ENCODE measurements at places on chromosomes 13 and 19. TPM values are rescaled to one million over a fixed set of nuclear protein-coding genes. Genes with fewer than 3 reads are reported as not detected.

DNA sequence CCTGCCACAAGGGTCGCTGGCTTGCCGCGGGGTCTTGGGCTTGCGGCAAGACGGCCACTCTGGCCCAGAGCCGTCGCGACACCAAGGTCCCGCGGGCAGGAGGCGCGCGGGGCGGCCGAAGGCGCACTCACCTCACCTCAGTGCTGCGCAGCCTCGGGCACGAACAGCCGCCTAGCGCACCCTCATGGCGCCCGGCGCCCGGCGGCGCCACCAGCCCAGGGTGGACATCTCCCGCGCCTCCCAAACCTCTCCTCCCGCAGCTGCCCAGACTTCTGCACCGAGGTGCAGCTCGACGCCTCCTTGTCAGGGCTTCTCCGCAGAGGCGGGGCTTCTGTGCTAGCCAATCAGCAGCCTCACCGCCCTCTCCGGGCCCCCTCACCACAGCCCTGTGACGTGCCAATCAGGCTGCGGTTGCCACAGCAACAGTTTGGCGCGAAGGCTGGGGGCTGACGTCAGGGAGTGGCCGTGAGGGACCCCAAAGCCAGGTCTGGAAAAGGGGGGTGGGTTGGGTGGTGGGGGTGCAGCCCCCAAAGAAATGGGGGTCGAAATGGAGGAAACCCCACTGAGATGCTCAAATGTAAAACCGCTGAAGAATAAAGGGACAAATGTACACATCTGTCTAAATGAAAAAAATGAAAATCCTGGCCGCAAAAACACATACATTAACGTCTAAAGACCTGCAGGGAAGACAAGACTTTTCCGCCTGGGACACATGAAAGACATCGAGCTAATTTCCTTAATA lies at the start of the genes PEG3 and ZIM2:
Gene PEG3, minus strand, starts transcription at position 276 of the 742 bp plus-strand sequence. CDS start 16,071 bp downstream, outside the sequence.
Gene ZIM2, minus strand, starts transcription at position 276 of the 742 bp plus-strand sequence. CDS start 16,449 bp downstream, outside the sequence.
- peaks cover 31% of the 10 kb centered on the region for H3K27me3 ChIP-seq
- peak within 1 kb of the TSS; percentile 70 for H3K4me3 ChIP-seq
- H3K36me3 ChIP-seq = no peaks in the 10 kb centered on the region
- no peak for DNase-seq

GRCh38 chr19:45800070-45800553 lies 7.5 kb upstream of the DMWD start:
- DNase-seq = no peak
- H3K4me1 ChIP-seq = no peaks in the 10 kb centered on the region
- no peak overlapping the region for H3K27ac ChIP-seq
- no peaks in the 10 kb centered on the region for H3K36me3 ChIP-seq
- peaks cover 95% of the 10 kb centered on the region for H3K27me3 ChIP-seq

DNA sequence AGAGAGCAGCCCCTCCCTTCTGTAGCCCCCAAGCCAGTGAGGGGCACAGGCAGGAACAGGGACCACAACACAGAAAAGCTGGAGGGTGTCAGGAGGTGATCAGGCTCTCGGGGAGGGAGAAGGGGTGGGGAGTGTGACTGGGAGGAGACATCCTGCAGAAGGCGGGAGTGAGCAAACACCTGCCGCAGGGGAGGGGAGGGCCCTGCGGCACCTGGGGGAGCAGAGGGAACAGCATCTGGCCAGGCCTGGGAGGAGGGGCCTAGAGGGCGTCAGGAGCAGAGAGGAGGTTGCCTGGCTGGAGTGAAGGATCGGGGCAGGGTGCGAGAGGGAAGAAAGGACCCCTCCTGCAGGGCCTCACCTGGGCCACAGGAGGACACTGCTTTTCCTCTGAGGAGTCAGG lies 4.2 kb downstream of the KLK3 start:
- no peak for DNase-seq
- H3K27ac ChIP-seq = no peak overlapping the region
- no peaks in the 10 kb centered on the region for H3K4me1 ChIP-seq

OSCAR gene
- polyA plus RNA-seq = 126 TPM

DNA sequence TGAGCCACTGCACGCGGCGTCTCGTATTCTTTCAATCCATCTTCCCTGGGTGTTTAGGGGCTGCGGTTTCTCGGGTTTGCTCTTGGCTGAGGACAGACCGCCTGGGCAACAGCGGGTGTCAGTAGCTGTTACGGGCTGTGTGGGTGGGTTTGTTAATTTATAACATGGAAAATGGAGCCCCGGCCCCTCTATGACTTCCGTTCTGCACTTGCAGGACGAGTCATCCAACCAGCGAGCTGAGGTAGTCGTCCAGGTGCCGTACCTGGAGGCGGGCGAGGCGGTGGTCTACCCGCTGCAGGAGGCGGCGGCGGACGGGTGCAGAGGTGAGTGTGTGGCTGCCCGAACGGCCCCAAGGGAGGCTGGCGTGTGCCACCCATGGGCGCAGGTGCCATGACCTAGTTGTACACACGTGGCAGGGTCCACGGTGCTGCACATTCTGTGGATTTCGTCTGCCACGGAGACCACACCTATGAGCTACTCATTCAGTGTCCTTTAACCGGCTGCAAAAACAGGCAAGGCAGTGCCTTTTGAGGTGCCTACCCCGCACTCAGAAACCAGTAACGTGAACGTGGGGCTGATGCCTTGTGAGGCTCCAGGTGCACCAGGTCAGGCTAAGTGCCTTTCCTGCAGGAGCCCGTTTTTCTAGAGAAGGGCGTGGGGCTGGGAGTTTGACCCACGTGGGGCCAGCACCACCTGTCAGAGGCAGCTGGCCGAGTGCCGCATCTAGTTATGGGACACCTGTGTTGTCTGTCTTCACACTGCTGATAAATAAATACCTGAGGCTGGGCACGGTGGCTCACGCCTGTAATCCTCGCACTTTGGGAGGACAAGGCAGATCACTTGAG lies 10.9 kb downstream of the POLR2E start:
- no peaks in the 10 kb centered on the region for H3K27me3 ChIP-seq
- peaks cover 83% of the 10 kb centered on the region for H3K36me3 ChIP-seq

- no peaks in the 10 kb centered on the region for H3K36me3 ChIP-seq
- no peaks in the 10 kb centered on the region for H3K27me3 ChIP-seq
- H3K4me1 ChIP-seq = no peaks in the 10 kb centered on the region
- H3K4me3 ChIP-seq = no peak overlapping the region
Measured at GRCh38 chr13:24149246-24150032, 11.1 kb upstream of the SPATA13 start.

GRCh38 chr13:72585254-72585653 lies 142.2 kb downstream of the MZT1 start:
- no peak overlapping the region for H3K4me3 ChIP-seq
- H3K36me3 ChIP-seq = no peaks in the 10 kb centered on the region
- no peak overlapping the region for H3K27ac ChIP-seq
- no peaks in the 10 kb centered on the region for H3K4me1 ChIP-seq

DIRAS1 gene
- 0.04 TPM for polyA plus RNA-seq

DNA sequence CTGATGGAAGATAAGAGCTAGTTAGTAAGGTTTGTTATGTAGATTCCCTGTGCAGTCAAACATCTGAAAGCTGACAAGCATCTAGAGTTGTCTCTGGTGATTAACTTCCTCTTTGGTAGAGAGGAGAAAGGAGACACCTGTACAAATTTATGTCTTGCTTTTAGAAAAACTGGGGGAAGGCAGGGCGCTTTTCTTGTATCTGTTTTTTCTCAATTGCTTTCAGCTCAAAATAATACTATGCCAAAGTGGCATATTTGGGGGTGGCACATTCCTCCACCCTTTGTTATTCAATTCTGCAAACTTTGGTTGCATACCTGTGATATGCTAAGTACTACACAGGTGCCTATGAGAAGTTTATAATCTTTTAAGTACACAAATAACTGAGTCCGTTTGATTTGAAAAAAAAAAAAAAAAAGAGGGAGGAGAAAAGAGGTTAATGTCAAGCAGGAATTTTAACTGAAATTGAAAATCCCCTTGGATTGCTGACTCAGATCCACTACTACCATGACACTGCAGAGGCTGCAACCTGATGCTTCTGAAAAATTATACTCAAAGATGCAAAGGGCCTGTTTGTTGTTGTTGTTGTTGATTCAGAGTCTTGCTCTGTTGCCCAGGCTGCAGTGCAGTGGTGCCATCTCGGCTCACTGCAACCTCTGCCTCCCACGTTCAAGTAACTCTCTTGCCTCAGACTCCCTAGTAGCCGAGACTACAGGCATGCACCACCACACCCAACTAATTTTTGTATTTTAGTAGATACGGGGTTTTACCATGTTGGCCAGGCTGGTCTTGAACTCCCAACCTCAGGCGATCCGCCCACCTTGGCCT lies 164.8 kb upstream of the NBEA start:
- no peaks in the 10 kb centered on the region for H3K36me3 ChIP-seq
- no peaks in the 10 kb centered on the region for H3K27me3 ChIP-seq
- H3K4me3 ChIP-seq = no peak overlapping the region
- H3K27ac ChIP-seq = no peak overlapping the region
- DNase-seq = no peak
- no peaks in the 10 kb centered on the region for H3K4me1 ChIP-seq

DNA sequence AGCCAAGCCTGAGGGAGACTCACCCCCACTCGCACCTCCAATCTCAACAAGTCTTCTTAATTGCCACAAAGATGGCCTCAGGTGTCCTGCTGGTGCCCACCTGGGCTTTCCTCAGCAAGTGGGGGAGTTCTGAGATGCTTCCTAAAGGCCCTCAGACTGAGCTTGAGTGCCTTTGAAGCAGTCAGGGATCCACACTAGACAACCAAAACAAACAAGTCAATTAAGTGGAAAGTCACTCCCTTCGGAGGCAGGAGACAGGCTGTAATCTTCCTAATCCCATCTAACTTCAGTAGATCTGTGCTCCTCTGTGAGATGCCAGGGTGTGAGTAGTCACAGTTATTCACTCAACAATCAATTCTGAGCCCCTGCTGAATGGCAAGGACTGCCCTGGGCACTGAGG lies 68.3 kb upstream of the SERP2 start:
- peaks cover 14% of the 10 kb centered on the region for H3K4me1 ChIP-seq
- DNase-seq = no peak
- H3K27ac ChIP-seq = no peak overlapping the region
- H3K27me3 ChIP-seq = no peaks in the 10 kb centered on the region
- H3K4me3 ChIP-seq = no peak overlapping the region

- no peak overlapping the region for H3K27ac ChIP-seq
- no peaks in the 10 kb centered on the region for H3K36me3 ChIP-seq
- H3K4me1 ChIP-seq = no peaks in the 10 kb centered on the region
Measured at GRCh38 chr19:33712268-33712667, 84.4 kb upstream of the KCTD15 start.

- DNase-seq = no peak
- H3K36me3 ChIP-seq = no peaks in the 10 kb centered on the region
- H3K27ac ChIP-seq = no peak overlapping the region
Measured at GRCh38 chr19:29014857-29015436, 198.0 kb downstream of the UQCRFS1 start.

DNA sequence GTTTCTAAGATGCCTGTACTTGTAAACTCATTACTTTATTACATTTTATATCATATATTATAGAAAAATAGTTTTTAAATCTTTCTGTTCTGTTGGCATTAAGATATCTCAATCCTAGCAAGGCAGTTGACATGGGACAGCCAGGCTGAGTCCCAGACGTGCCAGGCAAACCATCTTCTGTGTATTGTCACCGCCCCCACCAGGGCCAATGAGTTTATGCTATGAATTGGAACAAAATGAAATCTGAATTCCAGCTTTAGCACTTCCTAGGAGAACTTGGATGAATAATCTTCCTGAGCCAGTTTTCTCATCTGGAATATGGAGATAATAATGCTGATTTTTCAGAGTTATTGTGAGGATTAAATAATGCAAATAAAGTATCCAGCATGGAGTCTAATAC lies 79.9 kb upstream of the GSX1 start:
- no peak overlapping the region for H3K27ac ChIP-seq
- no peaks in the 10 kb centered on the region for H3K36me3 ChIP-seq
- no peaks in the 10 kb centered on the region for H3K4me1 ChIP-seq
- no peak for DNase-seq

ZNF567 gene
- polyA plus RNA-seq = 0.84 TPM

- no peak overlapping the region for H3K27ac ChIP-seq
- H3K36me3 ChIP-seq = no peaks in the 10 kb centered on the region
- H3K4me1 ChIP-seq = no peaks in the 10 kb centered on the region
- H3K27me3 ChIP-seq = no peaks in the 10 kb centered on the region
- H3K4me3 ChIP-seq = no peak overlapping the region
Measured at GRCh38 chr13:34640179-34640992, 301.7 kb upstream of the NBEA start.

- H3K27ac ChIP-seq = no peak overlapping the region
- H3K36me3 ChIP-seq = no peaks in the 10 kb centered on the region
- no peak overlapping the region for H3K4me3 ChIP-seq
- H3K4me1 ChIP-seq = no peaks in the 10 kb centered on the region
- H3K27me3 ChIP-seq = no peaks in the 10 kb centered on the region
Measured at GRCh38 chr13:85236413-85236812, 562.8 kb downstream of the SLITRK6 start.

GRCh38 chr19:17692566-17692965 lies 4.4 kb upstream of the UNC13A start:
- no peak overlapping the region for H3K4me3 ChIP-seq
- DNase-seq = no peak
- H3K4me1 ChIP-seq = no peaks in the 10 kb centered on the region
- no peaks in the 10 kb centered on the region for H3K36me3 ChIP-seq
- H3K27ac ChIP-seq = no peak overlapping the region
- peaks cover 28% of the 10 kb centered on the region for H3K27me3 ChIP-seq

DNA sequence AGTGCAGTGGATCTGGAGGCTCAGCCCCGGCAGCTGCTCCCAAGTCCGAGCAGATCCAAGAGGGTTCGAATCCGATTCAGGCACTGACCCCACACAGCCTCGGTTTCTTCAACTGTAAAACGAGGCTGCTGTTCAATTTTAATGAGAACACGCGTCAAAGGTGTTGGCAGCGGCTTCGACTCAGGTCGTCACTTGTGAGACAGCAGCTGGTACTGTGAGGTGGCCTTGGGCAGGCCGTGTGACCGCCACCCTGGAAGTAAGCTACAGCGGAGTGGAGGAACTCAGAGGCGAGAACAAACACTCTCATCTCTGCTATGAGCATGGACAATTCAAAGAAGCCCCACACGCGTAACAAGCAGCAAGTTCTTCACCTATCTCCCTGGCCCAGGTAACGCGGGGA lies 9.7 kb downstream of the MAP2K2 start:
- H3K4me3 ChIP-seq = no peak overlapping the region
- peaks cover 78% of the 10 kb centered on the region for H3K36me3 ChIP-seq
- no peak for DNase-seq
- no peaks in the 10 kb centered on the region for H3K27me3 ChIP-seq
- peaks cover 17% of the 10 kb centered on the region for H3K4me1 ChIP-seq

GRCh38 chr19:49472936-49473335 lies 1.1 kb upstream of the FLT3LG start:
- H3K27me3 ChIP-seq = no peaks in the 10 kb centered on the region
- no peak overlapping the region for H3K27ac ChIP-seq
- no peak overlapping the region for H3K4me3 ChIP-seq
- no peaks in the 10 kb centered on the region for H3K36me3 ChIP-seq
- no peak for DNase-seq
- H3K4me1 ChIP-seq = peaks cover 50% of the 10 kb centered on the region

DNA sequence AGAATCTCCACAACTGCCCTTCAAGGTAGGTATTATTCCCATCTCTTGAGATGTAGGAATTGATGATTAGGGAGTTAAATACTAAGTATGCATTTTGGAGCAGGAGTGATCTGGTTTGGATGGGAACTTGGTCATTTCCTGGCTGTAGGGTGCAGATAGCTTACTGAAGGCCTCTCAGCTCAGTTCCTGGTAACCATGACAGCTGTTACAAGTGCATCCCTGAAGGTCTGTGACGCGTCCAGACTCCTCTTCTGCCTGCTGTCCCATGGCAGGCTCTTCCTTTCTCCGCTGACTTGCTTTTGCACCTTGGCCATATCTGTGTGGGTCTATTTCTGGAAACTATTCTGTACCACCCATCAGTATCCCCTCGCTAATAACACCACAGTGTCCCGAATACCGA lies 387.8 kb downstream of the ZNF536 start:
- H3K27ac ChIP-seq = no peak overlapping the region
- no peak overlapping the region for H3K4me3 ChIP-seq
- no peak for DNase-seq
- H3K27me3 ChIP-seq = no peaks in the 10 kb centered on the region
- H3K4me1 ChIP-seq = no peaks in the 10 kb centered on the region
- H3K36me3 ChIP-seq = no peaks in the 10 kb centered on the region

- H3K4me1 ChIP-seq = peaks cover 17% of the 10 kb centered on the region
- H3K36me3 ChIP-seq = peaks cover 21% of the 10 kb centered on the region
- peak overlapping the region; percentile 96 for H3K4me3 ChIP-seq
Measured at GRCh38 chr13:36998624-36999041, 507 bp downstream of the ALG5 start.

ZIM2 gene
- polyA plus RNA-seq = not detected
